Stimulated activated CD8-positive, alpha-beta memory T cell treated with anti-CD3 and anti-CD28 coated beads, Interleukin-7, amount 100 ng/mL, for 48 hours (primary cell): ENCODE measurements at places on chromosomes 7 and 10.

- no peak for DNase-seq
Observed at GRCh38 chr7:151897161-151897731, 20.3 kb upstream of the PRKAG2 start.

DNA sequence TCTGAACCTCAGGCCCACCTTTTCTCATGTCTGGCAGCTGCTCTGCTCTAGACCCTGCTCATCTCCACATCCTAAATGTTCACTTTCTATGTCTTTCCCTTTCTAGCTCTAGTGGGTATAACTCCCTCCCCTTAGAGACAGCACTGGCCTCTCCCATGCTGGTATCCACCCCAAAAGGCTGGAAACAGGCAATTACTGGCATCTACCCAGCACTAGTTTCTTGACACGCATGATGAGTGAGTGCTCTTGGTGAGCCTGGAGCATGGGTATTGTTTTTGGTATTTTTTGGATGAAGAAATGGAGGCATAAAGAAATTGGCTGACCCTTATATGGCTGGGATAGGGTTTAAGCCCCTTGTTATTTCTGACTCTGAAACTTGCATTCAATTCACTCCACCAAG is 156.0 kb downstream of the EGFR start:
- DNase-seq: no peak

DNA sequence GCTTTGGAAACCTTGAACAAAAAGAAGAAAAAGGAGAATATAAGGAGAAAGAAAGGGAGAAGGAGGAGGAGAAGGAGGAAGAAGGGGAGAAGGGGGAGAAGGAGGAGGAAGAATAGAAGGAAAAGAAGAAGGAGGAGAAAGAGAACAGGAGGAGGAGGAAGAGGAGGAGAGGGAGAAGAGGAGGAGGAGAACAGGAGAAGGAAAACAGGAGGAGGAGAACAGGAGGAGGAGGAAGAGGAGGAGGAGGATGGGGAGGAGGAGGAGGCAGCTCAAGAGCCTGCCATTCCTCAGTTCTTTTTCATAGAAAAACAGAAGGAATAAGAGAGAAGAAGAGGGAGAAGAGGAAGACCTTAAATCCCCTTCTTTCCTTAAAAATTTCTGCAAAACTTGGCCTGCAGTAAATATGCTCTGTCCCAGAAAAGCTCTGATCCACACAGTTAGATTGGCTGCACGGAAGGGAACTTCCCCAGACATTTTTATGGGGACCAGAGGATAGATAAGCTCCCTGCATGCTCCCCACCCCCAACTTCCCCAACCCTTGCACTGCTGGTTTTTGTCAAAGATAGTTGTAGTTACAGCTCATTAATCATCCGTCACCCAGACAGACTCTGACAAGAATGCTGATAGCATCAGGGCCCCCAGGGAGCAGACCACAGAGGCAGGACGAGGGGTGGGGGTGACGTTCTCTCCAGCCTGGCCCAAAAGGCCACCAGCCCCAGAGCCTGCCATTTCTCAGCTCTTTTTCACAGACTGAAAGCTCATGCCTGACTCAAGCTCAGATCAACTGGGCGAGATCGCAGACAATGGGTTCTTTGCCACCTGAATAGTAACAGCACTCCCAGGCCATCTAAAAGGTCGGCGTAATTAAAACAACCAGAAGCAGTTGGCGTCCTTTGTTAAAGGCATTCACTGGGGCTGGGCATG is 34.5 kb upstream of the LYZL1 start:
- DNase-seq: no peak

DNA sequence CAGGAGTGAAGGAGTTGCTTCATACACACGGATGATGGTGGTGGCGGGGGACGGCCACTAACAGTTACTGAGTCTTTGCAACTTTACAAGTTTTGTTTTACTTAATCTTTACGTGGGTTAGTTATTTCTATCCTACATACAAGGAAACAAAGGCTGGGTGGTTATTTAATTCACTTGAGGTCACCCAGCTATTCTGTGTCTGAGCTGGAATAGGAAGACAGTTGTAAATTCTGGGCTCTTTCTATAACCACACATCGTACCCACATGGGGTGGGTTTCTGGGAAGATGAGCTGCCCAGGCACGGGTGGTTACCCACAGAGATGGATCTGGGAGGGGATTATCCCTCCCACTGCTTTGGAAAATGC is 137.9 kb downstream of the ANLN start:
- DNase-seq: no peak

GRCh38 chr7:100632951-100633717 is 8.2 kb downstream of the TFR2 start:
- DNase-seq: peak; percentile 49

- no peak for DNase-seq
Observed at GRCh38 chr7:115135146-115135545, 213.3 kb downstream of the MDFIC start.

- DNase-seq: no peak
Observed at GRCh38 chr10:32132357-32132946, 76.2 kb upstream of the KIF5B start.

DNA sequence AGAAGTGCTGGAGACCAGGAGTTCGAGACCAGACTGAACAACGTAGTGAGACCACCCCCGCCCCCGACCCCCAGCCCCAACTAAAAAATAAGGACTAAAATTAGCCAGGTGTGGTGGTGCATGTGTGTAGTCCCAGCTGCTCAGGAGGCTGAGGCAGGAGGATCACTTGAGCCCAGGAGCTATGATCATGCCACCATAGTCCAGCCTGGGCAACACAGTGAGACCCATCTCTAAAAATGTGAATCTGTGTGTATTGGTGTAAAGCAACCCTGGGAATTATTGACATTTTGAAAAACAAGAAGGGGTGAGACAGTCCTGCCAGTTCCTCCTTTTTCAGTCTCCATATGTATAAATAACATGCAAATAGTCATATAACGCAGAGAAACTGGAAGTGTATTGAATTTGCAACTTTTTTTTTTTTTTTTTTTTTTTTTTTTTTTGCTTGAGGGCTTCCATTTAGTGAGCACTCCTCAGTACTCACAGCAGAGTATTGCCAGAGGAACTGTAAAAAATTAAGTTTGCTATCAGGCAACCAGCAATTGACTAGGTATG is 3.4 kb upstream of the ITGB1 start:
- DNase-seq: no peak

DNA sequence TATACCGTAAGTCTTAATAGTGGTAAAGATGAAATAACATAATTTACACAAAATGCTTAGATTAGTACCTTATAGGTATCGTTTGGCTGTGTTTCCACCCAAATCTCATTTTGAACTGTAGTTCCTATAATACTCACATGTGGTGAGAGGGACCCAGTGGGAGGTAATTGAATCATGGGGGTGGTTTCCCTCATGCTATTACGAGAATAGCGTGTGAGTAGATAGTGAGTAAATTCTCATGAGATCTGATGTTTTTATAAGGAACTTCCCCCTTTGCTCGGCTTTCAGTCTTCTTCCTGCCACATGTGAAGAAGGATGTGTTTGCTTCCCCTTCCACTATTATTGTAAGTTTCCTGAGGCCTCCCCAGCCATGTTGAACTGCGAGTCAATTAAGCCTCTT is 426.3 kb upstream of the POT1 start:
- no peak for DNase-seq

- DNase-seq: no peak
Observed at GRCh38 chr10:80410122-80410521, 1.8 kb downstream of the PRXL2A start.

GRCh38 chr10:80144067-80144695 is 11.7 kb downstream of the PLAC9 start:
- no peak for DNase-seq

DNA sequence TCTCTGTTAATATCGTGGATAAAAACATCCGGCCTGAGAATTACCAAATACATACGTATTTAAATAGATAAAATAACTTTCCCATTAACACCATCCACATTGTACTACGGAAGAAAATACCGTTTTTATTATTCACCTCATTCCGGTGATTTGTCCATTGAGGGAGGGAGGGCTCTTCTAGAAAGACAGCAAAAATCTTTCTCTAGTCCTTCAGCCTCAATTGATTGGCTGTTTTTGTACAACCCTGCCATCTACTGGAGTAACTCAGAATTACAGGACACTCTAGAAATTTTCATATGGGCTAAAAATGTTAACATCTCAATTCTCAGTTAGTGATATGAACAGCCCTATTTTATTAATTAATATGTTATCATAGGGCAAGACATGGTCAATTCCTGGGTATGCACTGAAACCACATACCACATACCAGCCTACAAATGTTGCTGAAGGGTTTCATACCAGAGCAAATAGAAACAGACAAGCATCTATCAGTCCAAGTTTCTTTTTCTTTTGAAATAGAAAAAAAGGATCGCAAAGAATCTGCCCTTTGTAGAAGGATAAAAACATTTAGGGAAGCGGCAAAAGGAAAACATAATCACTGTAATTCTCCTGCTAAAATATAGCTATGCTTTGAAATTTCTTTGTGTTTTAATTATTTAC is 55.8 kb upstream of the CDCA7L start:
- DNase-seq: no peak

GRCh38 chr10:60566096-60566495 is 176.4 kb upstream of the ANK3 start:
- no peak for DNase-seq

DNA sequence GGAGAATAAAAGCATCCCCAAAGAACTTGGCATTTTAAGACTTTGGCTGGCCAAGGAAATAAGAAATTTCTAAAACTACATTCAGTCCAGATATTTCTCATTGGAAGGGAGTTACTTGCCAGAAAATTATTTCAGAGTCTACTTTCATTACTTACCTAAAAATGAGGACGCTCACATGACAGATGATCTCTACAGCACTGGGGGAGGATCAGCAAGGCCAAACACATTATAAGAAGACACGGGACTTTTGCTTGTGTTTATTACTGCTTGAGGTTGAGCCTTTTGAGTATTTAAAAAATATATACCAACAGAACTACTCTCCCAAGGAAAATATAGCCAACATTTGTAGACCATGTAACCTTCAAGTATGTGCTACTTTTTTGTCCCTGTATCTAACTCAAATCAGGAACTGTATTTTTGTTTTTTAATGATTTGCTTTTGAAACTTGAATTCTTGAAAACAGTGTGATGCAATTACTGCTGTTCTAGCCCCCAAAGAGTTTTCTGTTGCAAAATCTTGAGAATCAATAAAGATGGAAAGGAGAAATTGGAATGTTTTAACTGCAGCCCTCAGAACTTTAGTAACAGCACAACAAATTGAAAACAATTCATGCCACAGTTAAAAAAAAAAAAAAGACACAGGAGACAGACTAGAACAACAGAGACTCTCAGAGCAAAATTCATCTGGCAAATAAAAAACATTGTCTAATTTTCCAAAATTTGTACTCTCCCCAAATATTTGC is 128.1 kb downstream of the ZNF438 start:
- no peak for DNase-seq

GRCh38 chr10:26507441-26507840 is 69.3 kb downstream of the APBB1IP start:
- DNase-seq: no peak

DNA sequence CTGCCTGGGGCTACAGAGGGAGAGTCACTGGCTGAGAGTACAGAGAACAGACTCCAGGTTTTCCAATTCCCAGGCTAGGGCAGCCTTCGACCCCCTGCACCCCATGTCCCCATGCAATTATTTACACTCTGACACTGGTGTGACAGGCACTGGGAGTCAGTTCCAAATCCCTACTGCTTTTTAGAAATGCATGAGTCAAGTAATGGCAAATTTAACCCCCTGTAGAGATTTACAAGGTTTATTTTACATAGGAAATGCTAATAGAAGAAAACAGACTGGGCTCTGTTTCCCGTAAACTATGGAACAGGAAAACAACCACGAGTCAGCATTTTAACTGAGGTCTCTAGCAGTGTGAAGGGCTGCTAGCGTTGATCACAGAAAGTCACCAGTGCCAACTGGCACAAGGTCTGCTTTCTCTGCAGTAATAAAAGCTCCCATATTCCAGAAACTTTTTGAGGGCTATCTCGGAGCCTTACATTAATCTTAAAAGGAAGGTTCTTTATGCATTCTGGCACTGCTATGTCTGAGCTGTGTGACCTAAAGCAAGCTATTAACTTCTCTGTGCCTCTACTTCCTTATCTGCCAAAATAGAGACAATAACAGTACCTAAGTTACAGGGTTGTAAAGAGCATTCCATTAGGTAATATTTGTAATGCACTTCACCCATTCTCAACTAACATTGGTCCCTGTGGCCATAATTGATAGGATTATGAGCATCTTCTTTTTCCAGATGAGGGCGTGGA is 28.2 kb downstream of the NOD1 start:
- no peak for DNase-seq

DNA sequence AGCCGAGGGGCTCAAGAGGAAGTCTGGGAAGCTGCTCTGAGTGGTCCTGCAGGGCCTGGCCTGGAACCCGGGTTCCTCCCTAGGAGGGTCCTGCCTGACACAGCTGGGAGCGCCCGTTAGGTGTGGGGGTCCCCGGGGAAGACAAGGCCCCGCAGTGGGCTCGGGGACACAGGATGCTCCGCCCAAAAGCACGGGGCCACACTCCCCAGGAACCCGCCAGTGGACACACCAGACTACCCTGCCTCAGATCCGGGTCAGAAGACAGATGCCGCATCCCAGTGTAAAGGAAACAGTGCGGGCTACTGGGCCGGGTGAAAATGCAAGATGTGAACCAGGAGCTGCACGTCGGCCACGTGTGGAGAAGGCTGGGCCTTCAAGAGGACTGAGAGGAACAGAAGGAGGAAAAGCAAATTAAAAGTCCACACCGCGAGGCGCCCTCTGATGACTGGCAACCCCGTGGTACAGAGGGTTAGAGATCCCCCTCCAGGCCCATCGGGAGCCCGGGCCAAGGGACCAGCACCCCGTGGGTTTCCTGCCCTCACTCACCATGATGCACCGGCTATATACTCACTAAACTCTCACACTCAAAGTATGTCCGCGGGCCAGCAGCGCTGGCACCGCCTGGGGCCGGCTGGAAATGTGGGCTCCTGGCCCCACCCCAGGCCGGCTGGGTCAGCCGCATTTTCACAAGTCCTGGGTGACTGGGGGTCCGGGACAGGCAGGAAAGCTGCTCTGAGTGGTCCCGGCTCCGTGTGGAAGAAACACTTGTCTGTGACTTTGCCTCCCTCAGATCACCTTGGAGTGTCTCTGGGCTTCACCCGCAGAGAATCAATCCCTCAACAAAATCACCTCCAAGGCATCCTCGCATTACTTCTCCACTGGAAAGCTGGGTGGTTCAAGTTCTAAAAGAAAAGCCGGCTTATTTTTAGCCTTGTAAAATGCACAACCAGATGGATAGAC is 6.1 kb downstream of the STK32C start:
- DNase-seq: no peak

- no peak for DNase-seq
Observed at GRCh38 chr7:23205909-23206767, 24.3 kb downstream of the NUP42 start.

GRCh38 chr7:55206235-55207029 is 158.7 kb upstream of the LANCL2 start:
- no peak for DNase-seq
